Fibroblast of upper back skin (primary cell): ENCODE measurements at places on chromosomes 3 and 15.
A peak's percentile ranks its signal among the peaks of the same experiment; 100 is the strongest.

DNA sequence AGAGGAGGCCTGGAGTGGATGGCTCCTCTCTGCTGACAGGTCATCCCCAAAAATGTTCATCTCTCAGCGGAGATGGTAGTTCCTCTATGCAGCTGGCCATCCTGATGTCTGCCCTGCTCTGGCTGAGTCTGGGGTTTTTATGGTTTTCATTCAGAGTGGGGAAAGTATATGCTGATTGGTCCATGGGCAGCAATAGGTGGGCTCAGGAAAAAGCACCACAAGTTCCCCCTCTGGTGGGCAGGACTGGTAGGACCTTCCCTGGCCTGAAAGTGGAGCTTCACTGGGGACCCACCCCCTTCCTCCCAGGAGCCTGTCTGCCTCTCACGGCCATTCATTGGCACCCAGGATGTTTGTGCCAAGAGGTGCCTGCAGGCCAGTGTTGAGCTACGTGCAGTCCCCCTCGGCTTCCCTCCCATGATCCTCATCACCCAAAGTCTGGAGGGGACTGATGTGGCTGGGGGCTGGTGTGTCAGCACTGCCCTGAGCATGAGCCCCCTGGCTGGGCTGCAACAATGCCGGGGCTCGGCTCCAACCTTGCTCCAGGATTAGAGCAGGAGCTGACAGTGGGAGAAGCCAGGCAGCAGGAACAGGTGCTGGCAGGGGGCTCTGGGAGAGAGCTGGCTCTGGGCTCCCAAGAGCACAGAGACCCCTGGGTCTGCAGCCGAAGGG is 13.1 kb upstream of the BLOC1S6 start:
- peak; percentile 16 for DNase-seq

GRCh38 chr3:148604270-148605085 is 93.2 kb upstream of the AGTR1 start:
- DNase-seq: peak; percentile 34

GRCh38 chr15:70244978-70245542 is 147.3 kb upstream of the TLE3 start:
- no peak for DNase-seq

- no peak for DNase-seq
Measured at GRCh38 chr3:12972043-12972442, 101.2 kb downstream of the IQSEC1 start.

DNA sequence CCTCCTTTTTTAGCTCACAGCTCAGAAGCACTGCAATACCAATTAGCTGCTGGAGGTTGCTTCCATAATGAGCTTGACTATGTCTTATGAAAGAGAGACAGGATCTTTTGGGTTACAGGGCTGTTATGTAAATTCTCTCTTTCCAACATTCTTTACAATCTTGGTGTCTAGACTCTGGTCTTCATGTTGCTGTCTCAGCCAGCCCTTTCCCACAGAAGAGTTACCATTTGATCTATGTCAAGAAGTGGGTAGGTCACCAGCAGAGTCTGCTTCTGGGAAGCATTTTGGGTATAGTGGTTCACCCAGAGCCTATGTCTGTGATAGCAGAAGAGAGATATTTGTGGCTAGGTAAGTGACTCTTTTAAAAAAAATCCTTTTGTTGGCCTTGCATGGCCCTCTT is 234.5 kb downstream of the SATB1 start:
- DNase-seq: peak; percentile 41

- DNase-seq: no peak
Measured at GRCh38 chr15:68348081-68348480, 70.5 kb downstream of the FEM1B start.

DNA sequence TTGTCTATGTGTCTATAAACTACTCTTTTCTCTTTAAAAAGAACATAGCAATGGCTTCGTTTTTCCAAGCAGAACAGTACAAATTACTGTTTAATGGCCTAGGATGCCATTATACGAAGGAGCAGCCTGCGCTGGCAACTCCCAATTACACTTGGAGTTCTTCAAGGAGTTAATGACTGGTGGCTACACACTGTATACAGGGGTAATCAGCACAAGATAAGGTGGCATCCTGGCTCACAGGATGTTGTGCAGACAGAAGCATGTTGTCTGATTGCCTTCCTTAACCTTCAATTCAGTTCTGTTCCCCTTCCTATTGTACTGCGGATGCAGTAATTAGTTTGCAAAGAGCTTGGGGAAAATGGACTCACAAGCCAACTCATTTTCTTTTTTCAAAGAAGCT is 250.7 kb upstream of the ROBO2 start:
- DNase-seq: no peak

- peak; percentile 34 for DNase-seq
Measured at GRCh38 chr3:153145454-153145853, 16.6 kb upstream of the RAP2B start.
